GM06990 (cell line): ENCODE measurements at places on chromosomes 3 and 15.

- DNase-seq, result no peak
These were observed 140.6 kb upstream of the ABHD17C start for GRCh38 chr15:80554560-80554959.

GRCh38 chr3:144362126-144362525 is 390.5 kb downstream of the DIPK2A start:
- DNase-seq, result no peak

- DNase-seq, result no peak
These were observed 4.3 kb upstream of the RBP2 start for GRCh38 chr3:139480585-139480984.

- no peak for DNase-seq
These were observed 100.8 kb upstream of the TPM1 start for GRCh38 chr15:62941699-62942098.

DNA sequence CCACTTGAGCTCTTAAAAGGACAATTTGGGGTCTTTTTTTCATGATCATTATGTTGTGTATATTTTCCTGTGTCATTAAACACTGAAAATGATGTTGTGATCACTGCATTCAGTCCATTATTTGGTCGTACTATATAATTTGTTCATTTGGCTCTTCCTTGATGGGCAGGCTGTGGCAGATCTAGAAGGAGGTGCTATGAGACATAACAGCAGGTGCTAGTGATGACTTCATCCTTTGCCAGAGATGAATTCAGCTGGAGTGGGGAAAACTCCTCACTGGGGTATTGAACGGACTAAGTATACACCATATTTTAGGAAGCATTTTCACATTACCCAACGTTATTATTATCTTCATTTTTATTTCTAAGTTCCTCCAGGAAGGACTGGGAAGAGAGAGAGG is 12.0 kb downstream of the CMTM7 start:
- no peak for DNase-seq

GRCh38 chr3:98199020-98199419 is 32.5 kb downstream of the OR5H15 start:
- DNase-seq, result no peak

DNA sequence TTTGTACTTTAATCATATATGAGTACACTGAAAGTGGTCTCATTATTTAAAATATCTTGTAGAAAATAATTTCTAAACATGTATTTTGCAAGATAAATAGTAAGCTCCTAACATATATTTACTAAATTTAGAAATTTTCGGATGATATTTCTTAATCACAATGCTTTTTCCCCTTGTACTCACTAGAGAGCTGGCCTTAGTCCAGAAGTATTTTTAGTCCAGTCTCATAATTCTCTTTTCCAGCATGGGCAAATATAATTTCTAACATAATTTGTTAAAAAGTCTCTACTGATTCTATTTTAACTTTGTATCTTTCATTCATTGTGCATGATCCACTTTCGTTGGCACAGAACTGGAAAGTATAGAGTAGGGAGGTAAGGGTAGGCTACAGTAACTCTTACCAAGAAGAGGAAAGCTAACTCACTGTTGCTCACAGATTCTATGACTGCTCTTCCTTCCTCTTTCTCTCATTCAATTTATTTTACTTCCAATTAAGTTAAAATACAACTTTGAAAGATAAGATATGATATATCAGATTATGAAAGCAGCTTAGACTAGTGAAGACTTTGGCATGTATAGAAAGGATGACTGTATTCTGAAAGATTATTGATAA is 39.3 kb downstream of the FGF7 start:
- DNase-seq, result no peak

DNA sequence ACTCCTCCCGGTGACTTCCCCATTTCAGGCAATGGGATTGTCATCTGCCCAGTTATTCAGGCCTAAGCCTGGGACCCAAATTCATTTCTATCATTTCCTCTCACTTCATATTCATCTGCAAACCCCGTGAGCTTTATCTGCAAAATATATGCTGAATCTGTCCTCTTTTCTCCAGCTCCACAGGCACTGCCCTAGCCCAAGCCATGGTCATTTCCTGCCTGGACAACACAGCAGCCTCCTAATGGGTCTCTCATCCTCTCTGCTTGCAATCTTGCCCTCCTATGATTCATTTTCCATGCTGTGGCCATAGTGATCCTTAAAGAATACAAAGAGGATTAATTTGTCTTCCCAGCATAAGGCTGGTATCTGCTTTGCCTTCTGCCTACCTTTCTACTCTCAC is 6.1 kb downstream of the RBP2 start:
- no peak for DNase-seq

DNA sequence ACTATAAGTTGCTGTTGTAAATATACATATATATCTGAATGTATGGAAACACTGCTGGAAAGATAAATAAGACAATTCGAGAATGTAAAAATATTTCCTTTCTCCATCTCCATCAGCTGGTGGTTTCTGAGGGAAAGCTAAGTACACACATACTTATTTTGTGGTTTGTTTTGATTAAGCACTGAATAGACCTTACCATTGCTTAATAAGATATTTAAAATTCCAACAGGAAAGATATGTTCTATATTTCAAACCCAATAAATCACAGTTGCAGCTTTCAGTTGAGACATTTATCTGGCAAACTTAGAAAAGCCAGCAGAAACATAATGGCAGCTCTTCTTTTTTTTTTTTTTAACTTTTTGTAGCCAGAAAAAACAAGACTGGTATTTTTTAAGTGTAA is 160.4 kb downstream of the VGLL3 start:
- DNase-seq, result no peak

DNA sequence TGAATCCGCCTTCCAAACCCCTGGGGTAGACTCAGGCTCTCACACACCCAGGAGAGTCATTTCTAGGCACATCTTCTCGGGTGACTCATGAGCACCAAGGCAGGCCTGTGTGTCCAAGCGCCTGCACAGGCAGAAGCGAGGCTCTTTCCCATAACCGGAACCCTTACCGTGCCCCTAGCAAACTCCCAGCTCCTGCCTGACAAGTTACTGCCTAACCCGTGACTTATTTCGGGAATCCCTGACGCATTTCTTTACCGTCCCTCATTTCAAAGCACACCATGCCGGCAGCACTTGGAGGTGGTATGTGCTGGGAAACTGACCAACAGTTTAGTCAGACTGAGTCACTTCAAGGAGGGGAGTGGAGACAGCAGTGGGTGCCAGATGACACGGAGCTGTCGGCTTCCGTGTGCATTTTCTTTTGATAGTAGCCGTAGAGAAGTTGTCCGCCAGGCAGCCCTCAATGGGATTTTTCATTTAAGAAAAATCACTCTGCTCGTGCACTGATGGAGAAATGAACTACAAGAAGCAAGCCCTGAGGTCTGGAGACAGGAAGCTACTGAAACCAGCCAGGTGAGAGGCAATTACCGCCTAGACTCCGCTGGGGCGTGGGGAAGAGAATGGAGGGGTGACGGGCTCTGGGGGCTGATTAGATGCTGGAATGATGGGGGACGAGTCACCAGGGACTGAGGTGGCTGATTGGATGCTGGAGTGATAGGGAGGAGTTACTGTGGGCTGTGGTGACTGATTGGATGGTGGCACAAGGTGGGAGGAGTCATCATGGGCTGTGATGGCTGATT is 17.3 kb upstream of the HRH1 start:
- DNase-seq, result no peak

- no peak for DNase-seq
These were observed 32.5 kb downstream of the ITPR1 start for GRCh38 chr3:4525560-4526223.

DNA sequence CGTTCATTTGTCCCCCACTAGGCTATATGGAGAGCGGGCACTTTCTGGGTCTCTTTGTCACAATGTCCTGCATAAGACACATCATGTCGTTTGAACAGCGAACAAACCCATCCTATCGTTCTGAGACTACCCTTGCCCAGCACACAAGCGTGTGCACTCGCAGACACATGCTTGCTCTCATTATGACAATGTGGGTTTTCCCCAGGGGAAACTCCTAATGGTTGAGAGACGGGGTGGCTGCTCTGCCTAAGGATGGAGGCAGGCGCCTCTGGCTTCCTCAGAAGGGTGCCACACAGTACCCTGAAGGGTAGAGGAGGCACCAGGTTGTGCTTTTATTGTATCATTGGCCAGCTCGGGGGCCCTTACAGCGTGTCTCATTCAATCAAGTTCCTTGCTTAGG is 51.0 kb upstream of the MYZAP start:
- peak; percentile 43 for DNase-seq

DNA sequence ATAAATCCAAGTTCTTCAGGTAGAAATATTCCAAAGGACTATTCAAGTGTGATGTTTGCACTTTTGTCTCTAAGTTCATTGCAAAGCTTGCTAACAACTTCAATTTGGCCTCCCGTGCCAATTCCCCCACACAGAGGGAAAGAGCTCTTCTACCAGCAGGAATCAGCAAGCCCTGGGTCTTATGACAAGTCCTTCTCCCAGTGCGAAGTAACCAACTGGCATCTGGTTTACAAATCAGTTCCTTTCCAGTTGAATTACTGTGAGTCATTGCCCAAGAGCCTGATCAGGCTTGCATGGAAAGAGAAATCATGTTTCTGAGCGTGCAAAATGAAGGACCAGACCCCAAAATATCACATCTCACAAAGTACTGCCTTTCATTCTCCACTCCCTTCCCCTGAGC is 62.7 kb upstream of the SLCO3A1 start:
- no peak for DNase-seq
